Left colon (tissue), 2 donors: ENCODE measurements at places on chromosomes 2 and 18. TPM values are rescaled to one million over a fixed set of nuclear protein-coding genes. Genes with fewer than 3 reads are reported as not detected.
A peak's percentile ranks its signal among the peaks of the same experiment; 100 is the strongest.

GRCh38 chr2:178731300-178731699 is 75.9 kb downstream of the TTN start:
- DNase-seq, result no peak

GRCh38 chr2:205482399-205483081 is 199.8 kb upstream of the NRP2 start:
- DNase-seq, result no peak

DNA sequence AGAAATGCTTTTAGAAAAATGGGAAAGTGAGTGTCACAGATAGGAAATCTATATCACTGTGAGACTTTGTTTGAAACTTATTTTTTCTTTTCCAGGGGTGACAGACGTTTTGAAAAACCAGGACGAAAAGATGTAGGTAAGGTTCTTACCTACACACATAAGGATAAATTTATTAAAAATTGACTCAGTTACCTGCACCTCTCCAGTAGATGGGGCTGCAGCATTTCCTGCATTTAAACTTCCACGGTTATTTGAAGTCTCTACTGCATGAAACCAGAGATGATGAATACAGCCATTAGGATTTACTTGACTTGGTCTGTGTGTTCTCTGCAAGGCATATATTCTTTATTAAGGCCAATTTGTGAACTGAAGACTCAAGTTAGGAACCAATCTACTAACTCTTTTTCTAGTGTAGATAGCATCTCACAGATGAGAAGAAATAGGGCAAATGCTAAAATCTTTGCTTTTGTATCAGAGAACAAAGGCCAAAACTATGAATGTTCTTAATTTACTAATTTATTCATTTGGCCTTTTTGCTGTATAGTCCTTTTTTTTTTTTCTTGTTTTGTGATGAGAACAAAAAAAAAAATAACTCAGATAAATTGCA is 15.0 kb downstream of the KCNJ13 start:
- peak; percentile 20 for DNase-seq

DNA sequence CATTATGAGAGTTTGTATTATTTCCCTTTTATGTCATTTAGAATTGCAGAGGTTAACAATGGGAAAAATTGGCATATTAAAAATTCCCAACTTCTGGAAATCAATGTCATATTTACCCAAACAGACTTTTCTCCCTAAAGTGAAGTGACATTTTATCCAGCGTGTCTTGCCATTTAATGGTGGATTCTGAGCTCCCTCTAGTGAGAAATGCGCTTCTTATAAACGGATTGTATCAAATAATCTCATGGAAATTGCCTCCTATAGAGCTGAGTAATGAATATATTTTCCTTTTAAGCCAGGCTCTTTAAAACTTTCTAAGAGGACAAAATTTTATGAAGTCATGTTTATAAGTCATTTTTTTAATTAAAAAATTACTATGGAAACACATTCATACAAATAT is 5.7 kb upstream of the GCFC2 start:
- no peak for DNase-seq

DNA sequence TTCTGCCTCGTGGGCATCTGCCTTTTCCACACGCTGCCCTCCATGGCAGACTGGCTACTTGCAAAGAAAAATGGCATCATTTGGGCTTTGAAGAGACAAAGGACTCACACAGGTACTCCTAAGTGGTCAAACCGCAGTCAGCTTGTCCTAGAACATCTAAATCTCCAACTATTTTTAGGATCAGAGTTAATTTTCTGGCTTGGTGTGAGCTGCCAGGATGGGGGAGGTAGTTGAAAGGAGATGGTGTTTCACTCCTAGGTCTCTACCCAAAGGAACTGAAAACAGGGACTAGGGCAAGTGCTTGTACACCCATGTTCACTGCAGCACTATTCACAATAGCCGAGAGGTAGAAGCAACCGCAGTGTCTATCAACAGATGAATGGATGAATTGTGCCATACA is 107.9 kb upstream of the ATL2 start:
- no peak for DNase-seq

- no peak for DNase-seq
Measured at GRCh38 chr18:67425672-67426071, 90.8 kb downstream of the DSEL start.

GRCh38 chr2:171703574-171704347 is 16.5 kb downstream of the DYNC1I2 start:
- no peak for DNase-seq

DNA sequence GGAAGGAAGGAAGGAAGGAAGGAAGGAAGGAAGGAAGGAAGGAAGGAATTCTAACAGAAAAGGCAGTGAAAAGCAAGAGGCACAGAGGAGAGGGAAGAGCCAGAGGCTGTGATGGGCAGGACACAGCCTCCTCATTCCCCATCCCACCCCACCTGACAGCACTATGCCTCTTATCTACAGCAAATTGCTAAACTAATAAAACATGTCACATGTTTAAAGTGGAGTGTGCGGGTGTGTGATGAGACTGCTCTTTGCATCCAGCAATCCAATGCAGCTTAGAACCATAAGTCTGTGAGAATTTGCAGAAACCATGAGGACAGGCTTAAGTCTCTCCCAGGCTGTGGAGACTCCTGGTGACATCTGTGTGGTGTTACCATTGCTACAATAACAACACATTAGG is 108.4 kb upstream of the ALK start:
- DNase-seq, result no peak

DNA sequence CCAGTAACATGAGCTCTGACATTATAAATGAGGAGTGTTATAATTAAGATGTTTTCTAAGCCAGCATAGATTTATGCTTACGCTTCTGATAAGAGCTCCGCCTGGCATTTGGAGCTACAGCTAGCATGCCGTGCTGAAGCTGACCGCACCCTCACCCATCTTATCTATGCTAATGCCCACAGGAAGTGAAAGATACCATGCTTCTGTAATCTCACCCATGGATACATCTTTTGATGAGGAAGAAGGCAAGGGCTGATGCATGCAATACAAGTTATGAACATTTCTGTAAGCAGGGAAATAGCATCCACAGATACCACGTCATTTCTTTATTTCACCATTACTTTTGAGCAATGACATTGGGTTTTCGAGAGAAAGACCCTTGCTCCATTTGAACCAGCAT is 82.3 kb downstream of the ARL4C start:
- no peak for DNase-seq

DNA sequence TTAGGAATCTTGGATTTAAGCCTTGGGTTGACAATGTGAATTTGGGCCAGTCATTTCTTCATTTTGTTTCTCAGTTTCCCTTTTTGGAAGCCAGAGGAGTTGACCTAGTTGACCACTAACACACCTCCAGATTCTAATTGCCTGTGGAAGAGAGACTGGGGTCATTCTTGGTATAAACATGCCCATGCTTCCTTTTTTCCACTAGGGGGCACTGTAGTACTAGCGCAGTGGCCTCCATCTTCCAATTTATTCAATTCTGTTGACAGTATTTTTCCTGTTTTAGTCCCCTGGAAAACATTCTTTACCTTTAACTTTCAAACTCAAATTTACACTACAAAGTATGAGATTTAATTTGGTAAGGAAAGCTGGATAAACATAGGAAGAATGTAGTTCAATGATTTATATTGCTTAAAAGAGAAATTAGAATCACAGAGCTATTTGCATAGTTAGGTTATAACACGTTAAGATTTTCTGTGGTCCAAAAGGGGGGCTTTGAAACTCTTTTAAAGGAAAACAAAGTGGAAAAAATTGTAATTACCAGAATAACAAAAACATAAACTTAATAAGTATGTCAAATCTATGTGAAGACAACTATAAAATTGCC is 57.5 kb upstream of the AGPS start:
- no peak for DNase-seq

GRCh38 chr2:101956465-101957438 is 35.0 kb upstream of the IL1R2 start:
- no peak for DNase-seq

- DNase-seq, result no peak
Measured at GRCh38 chr2:126368758-126369157, 287.2 kb upstream of the GYPC start.

DNA sequence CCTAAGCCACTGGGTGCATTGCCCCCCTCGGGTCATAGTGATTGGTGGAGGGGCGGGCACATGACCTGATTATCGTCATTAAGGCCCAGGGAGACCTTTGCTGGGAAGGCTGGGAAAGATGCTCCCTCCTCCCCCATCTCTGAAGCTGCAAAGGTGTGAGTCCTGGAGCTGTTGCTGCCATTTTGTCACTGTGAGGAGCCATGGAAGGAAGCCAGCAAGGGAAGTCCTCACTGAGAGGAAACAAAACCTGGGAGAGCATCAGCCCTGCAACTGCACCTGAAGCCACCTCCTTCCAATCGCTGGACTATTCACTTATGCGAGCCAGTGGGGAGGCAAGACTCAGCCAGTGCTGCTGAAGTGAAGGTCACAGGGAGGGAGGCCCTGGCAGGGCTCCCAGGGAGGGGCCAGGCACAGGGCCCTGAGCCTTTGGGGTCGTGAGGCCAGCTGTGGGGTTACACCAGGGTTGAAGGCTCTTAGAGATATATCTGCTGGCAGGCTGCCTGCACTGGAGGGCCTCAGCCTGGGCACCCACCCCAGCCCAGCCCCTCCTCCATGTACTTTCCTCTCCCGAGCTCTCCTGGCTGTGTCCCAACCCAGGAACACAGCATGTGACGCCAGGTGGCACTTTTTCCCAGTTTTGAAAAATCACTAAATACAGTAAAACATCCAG is 10.7 kb upstream of the FAHD2A start:
- DNase-seq, result no peak

GRCh38 chr2:144357623-144358373 is 162.1 kb downstream of the ZEB2 start:
- DNase-seq, result no peak

GRCh38 chr2:486371-486770 is 190.8 kb downstream of the TMEM18 start:
- DNase-seq, result no peak

DNA sequence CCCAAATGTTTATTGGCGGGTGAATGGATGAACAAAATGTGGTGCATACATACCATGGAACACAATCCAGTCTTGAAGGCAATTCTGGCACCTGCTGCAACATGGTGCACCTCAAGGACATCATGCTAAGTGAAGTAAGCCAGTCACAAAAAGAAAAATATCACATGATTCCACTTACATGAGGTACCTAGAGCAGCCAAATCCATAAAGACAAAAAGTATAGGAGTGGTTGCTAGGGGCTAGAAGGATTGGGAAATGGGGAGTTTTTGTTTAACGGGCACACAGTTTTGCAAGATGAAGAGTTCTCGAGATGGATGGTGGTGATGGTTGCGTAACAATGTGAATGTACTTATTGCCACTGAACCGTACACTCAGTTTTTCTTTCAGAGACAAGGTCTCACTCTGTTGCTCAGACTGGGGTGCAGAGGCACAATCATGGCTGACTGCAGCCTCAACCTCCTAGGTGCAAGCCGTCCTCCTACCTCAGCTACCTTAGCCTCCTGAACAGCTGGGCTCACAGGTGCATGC is 90.9 kb upstream of the CERS6 start:
- no peak for DNase-seq

GRCh38 chr2:100107440-100107839 is 35.0 kb downstream of the AFF3 start:
- no peak for DNase-seq

DNA sequence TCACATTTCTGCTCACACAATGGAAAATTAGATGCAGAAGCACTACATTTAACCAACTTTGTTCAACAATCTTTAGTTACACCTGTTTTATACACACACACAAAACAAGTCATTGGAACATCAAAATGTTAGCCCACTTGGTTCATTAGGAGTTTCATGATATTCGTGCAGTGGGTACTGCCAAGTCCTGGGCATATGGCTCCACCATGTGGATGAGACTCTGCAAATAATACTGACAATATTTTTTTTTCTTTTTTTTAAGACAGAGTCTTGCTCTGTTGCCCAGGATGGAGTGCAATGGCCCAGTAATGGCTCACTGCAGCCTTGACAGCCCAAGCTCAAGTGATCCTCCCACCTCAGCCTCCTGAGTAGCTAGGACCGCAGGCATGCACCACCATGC is 34.5 kb upstream of the GRB14 start:
- no peak for DNase-seq

- DNase-seq, result peak; percentile 71
Measured at GRCh38 chr2:60495041-60495625, 58.3 kb downstream of the BCL11A start.

- no peak for DNase-seq
Measured at GRCh38 chr2:171271971-171272436, 111.3 kb upstream of the TLK1 start.

GRCh38 chr18:3803350-3803749 is 353.4 kb downstream of the TGIF1 start:
- DNase-seq, result no peak

DNA sequence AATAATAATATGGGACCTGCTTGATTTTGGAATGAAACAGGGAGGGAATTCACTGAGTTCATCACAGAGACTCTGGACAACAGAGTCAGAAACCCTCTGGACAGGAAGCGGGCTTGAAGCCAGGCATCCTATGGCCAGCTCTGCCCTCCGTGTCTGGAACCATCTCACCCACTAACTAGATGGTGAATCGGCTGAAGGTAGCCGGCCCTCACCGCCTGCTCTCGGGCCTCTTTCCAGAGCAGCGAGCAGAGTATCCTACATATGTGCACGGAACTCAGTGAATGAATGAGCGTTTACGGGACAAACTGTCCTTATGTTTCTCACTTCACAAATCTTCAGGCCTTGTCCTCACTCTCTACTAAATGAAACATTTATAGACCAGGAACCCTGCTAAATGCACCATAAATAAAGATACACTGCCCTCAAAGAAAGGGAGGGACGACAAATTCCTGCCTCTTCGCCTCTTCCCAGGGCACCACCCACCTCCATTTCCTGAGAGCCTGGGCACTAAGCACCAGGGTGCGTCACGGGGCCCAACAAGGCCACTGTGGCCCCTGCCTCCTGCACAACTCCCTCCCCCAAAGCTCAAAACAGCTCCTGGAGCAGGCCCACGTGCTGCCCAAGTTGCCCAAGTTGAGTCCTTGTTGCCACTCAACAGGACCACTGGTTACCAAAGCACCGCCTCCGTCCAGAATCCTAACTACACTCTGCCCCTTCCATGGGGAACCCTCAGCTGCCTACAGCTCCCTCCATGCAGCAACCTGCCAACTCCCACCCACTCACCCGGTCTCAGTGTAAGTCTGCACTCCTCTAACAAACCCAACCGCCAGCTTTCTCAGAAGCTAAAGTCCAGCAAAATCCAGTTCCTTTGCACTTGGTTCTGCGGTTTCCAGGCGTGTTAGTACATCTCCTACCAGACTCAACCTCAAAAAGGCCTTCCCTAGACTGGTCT is 1.7 kb downstream of the TBC1D8 start:
- peak; percentile 13 for DNase-seq

GRCh38 chr2:3151153-3151918 is 226.3 kb downstream of the EIPR1 start:
- no peak for DNase-seq

GRCh38 chr2:30522421-30522820 is 75.4 kb downstream of the LCLAT1 start:
- no peak for DNase-seq

OBSL1 gene
- total RNA-seq, result 11.0 TPM

NEMP2 gene
- 3.1 TPM for total RNA-seq

GAL3ST2 gene
- 69.8 TPM for total RNA-seq

ME2 gene
- total RNA-seq, result 78.3 TPM

CDH7 gene
- total RNA-seq, result not detected

TCF23 gene
- not detected for total RNA-seq

ZNF24 gene
- 43.6 TPM for total RNA-seq
